ENCODE measurements at places on chromosomes 2 and 18.

GRCh38 chr18:35164133-35164532 lies 76.7 kb upstream of the ZNF397 start:
- DNase-seq, result no peak
- no peak overlapping the region for H3K4me3 ChIP-seq
- H3K27me3 ChIP-seq, result no peaks in the 10 kb centered on the region
- H3K36me3 ChIP-seq, result no peaks in the 10 kb centered on the region
- H3K27ac ChIP-seq, result no peak overlapping the region
- H3K4me1 ChIP-seq, result no peaks in the 10 kb centered on the region

- H3K36me3 ChIP-seq, result no peaks in the 10 kb centered on the region
- H3K4me1 ChIP-seq, result no peaks in the 10 kb centered on the region
- H3K4me3 ChIP-seq, result no peak overlapping the region
- no peak overlapping the region for H3K27ac ChIP-seq
- no peaks in the 10 kb centered on the region for H3K27me3 ChIP-seq
Measured at GRCh38 chr2:168698969-168699368, 103.5 kb upstream of the NOSTRIN start.

- H3K4me1 ChIP-seq, result peaks cover 19% of the 10 kb centered on the region
- H3K27ac ChIP-seq, result no peak overlapping the region
- H3K27me3 ChIP-seq, result no peaks in the 10 kb centered on the region
- no peaks in the 10 kb centered on the region for H3K36me3 ChIP-seq
- no peak for DNase-seq
Measured at GRCh38 chr2:101064868-101065549, 62.9 kb downstream of the RPL31 start.

DNA sequence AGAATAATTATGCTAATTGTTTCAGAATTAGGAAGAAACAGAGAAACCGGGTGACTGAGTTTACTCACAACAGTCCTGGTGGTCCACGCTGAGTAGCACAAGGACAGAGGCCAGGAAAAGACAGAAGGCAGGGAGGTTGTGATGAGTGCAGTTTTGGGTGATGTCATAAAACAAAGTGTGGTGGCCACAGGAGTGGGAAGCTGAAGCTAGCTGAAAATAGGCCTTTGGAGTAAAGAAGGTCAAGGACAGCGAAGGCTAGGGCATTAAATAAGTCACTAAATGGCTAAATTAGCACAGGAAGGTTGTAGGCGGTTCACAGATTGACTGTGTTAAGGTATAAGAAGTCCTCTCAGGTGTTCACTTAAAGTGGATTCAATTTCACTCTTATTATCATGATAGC lies 120.9 kb upstream of the TTN start:
- no peak overlapping the region for H3K4me3 ChIP-seq
- no peaks in the 10 kb centered on the region for H3K27me3 ChIP-seq
- DNase-seq, result no peak
- no peaks in the 10 kb centered on the region for H3K4me1 ChIP-seq
- H3K36me3 ChIP-seq, result no peaks in the 10 kb centered on the region
- H3K27ac ChIP-seq, result no peak overlapping the region

- no peaks in the 10 kb centered on the region for H3K4me1 ChIP-seq
- H3K27me3 ChIP-seq, result no peaks in the 10 kb centered on the region
- H3K27ac ChIP-seq, result no peak overlapping the region
- H3K36me3 ChIP-seq, result no peaks in the 10 kb centered on the region
- no peak overlapping the region for H3K4me3 ChIP-seq
- no peak for DNase-seq
Measured at GRCh38 chr2:55511508-55512124, 7.9 kb upstream of the CFAP36 start.

GRCh38 chr2:198062826-198063225 lies 258.4 kb downstream of the PLCL1 start:
- no peak for DNase-seq
- H3K27ac ChIP-seq, result no peak overlapping the region
- H3K36me3 ChIP-seq, result no peaks in the 10 kb centered on the region
- H3K27me3 ChIP-seq, result no peaks in the 10 kb centered on the region

GRCh38 chr18:468955-469790 lies 31.3 kb downstream of the COLEC12 start:
- DNase-seq, result no peak
- no peaks in the 10 kb centered on the region for H3K27me3 ChIP-seq
- H3K36me3 ChIP-seq, result no peaks in the 10 kb centered on the region
- no peak overlapping the region for H3K4me3 ChIP-seq

DNA sequence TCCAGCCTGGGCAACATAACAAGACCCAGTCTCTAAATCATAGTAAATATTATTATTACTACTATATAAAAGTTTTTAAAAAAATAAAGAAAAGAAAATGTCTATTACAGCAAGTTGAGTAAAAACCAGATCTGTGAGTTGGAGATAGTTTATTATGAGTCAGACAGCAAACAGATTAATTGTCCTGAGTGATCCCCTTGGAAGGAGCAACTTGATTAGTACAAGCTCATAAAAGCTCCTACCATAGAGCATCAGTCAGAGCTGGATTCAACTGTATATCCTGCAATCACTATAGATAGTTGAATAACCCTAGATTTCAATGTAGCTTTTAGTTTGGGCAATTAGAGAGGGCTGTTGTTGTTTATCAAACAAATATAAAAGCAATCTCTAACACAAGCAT lies 84.1 kb downstream of the TRABD2A start:
- no peak overlapping the region for H3K27ac ChIP-seq
- DNase-seq, result no peak
- no peaks in the 10 kb centered on the region for H3K27me3 ChIP-seq
- no peaks in the 10 kb centered on the region for H3K36me3 ChIP-seq
- no peaks in the 10 kb centered on the region for H3K4me1 ChIP-seq

GRCh38 chr18:7470101-7470500 lies 97.0 kb upstream of the PTPRM start:
- no peak overlapping the region for H3K27ac ChIP-seq
- H3K36me3 ChIP-seq, result no peaks in the 10 kb centered on the region
- DNase-seq, result no peak
- H3K27me3 ChIP-seq, result no peaks in the 10 kb centered on the region
- no peaks in the 10 kb centered on the region for H3K4me1 ChIP-seq

- H3K27ac ChIP-seq, result no peak overlapping the region
- peaks cover 24% of the 10 kb centered on the region for H3K36me3 ChIP-seq
- DNase-seq, result no peak
- H3K4me3 ChIP-seq, result no peak overlapping the region
- peaks cover 28% of the 10 kb centered on the region for H3K4me1 ChIP-seq
Measured at GRCh38 chr2:182910965-182911364, 44.5 kb upstream of the FRZB start.

DNA sequence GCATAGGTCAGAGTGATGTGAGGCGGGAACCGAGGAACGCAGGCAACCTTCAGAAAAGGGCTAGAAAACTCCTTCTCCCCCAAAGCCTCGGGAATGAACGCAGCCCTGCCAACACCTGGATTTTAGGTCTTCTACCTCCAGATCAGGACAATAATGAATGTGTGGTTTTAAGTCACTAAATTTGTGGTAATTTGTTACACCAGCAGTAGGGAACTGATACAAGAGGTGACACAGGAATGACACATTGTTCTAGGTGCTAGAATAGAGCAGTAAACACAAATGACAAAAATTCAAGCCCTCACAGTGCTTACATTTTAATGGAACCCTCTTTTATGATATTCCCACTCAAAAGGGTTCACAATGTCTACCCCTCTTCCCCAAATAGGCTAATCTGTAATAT lies 39.2 kb upstream of the EML4 start:
- no peaks in the 10 kb centered on the region for H3K4me1 ChIP-seq
- H3K27ac ChIP-seq, result no peak overlapping the region
- no peaks in the 10 kb centered on the region for H3K36me3 ChIP-seq

GRCh38 chr2:12212841-12213597 lies 466.6 kb downstream of the LPIN1 start:
- DNase-seq, result no peak
- no peaks in the 10 kb centered on the region for H3K27me3 ChIP-seq
- H3K27ac ChIP-seq, result no peak overlapping the region

DNA sequence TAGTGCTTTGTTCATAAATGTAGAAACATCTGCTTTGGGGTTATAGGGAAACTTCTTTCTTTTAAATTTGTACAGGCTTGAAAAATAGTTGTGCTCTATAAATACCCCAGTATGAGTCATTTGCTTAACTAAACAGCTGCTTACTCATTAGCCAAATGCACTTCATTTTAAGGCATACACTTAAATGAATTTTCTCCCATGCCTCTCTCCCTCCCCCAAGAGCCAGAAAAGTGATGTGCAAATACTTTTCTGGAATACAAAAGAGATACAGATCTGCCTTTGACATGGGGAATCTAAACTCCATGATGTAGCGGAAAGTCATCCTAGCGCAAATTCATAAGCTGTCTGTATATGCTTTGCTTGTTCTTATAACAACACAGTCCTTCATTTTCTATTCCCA lies 469.4 kb downstream of the DLGAP1 start:
- H3K4me1 ChIP-seq, result peaks cover 8% of the 10 kb centered on the region
- no peaks in the 10 kb centered on the region for H3K36me3 ChIP-seq
- H3K4me3 ChIP-seq, result no peak overlapping the region
- no peaks in the 10 kb centered on the region for H3K27me3 ChIP-seq
